Glomerular endothelial cell (primary cell): ENCODE measurements at places on chromosomes 11 and 22. TPM values are rescaled to one million over a fixed set of nuclear protein-coding genes. Genes with fewer than 3 reads are reported as not detected.

DNA sequence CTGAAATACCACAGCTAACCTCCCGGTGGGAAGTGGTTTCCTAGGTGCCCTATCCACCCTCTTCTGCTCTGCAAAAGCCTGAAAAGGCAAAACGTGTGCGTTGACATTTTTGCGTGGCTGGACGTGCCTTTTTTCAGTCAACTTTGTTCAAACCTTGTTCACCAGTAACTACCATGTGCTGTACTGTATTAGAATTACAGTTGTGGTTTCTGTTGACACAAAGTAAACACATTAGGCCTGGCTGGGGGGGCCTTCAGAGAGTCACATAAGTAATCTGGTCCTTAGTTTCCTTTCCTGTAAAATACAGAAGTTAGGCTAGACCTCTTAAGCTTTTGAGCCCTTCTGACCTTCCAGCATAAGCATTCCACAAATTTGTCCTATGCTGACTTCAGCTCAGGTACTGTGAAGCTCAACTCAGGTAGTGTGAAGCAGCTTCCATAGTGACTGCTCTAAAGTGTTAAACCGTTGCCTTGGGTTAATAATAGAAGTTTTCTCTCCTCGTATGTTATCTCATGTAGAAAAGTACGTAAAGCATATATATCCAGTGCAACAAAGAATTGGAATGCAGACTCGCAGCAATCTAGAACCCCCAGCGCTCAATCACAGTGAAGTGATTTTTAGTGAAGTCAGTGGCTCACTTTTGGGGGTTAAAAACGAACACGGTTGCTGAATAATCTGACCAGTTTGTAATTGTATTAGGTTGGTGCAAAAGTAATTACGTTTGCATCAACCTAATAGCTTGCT, 1.8 kb downstream of the EWSR1 start:
- no peak for DNase-seq

DNA sequence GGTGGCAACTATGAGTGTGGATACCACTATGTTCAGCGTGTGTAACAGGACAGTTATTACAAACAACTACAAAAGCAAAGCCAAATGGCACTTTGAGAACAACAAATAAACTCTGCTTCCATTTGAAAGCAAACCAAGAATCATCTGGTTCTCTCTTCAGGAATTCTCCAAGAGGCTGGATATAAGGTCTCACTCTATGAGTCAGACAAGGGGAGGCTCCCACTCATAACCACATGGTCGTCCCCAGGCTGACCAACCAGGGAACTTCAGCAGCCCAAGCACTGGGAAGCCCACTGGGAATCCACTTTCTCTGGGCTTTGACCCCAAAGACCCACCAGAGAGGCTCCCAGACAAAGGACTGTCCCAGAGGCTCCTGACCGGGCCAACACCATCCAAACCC, 35.3 kb downstream of the DGCR2 start:
- no peak for DNase-seq

GRCh38 chr22:45239681-45240051, 1.0 kb downstream of the KIAA0930 start:
- DNase-seq = no peak

GRCh38 chr11:126992804-126993111, 7.8 kb downstream of the KIRREL3 start:
- DNase-seq = no peak

- DNase-seq = no peak
These were observed 5.8 kb downstream of the SELENOO start for GRCh38 chr22:50206599-50206998.

DNA sequence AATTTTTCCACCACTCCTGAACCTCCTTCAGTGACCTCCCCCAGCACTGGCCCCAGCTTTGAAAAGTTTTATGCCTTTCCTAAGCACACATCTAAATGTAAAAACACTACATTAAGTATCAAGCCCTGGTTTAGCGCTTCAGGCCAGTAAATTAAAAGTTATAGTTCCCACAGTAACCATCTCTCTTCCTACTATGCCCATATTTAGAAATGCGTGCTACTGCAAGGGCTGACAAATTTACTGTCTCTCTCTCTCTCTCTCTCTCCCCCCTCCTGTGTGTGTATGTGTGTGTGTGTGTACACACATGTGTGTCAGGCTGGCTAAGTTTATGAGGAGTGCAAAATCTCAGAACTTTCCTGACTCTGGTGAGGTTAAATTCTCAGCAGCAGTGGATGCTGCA, 231.4 kb downstream of the LARGE1 start:
- DNase-seq = no peak

Gene ACTN3
- not detected in 2 replicates for total RNA-seq

GRCh38 chr22:32417906-32418305, 5.9 kb upstream of the RTCB start:
- no peak for DNase-seq

Gene PLAAT4
- 8.8 and 31.9 TPM in 2 replicates for total RNA-seq

DNA sequence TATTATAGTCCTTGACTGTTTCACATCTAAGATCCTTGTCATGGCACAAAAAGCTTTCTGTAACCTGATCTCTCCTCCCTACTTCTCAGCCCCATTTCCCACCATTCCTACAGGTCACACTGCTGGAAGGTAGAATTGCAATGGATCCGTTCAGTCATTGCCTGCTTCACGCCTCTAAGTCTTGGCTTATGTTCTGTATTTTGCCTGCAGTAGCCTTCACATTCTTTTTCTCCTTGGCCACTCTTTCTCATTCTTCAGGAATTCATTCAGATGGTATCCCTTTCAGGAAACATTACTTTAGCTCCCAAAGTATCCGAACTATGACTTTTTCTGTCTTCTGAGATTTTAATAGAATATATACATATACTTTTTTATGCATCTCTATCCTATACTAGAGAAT, 731.5 kb downstream of the NTM start:
- no peak for DNase-seq

- DNase-seq = no peak
These were observed 2.2 kb downstream of the SLC39A13 start for GRCh38 chr11:47410370-47411264.

Gene ARHGAP8
- 0.76 and 0.92 TPM in 2 replicates for total RNA-seq

Gene VWCE
- 9.0 and 18.6 TPM in 2 replicates for total RNA-seq

Gene NLRP10
- total RNA-seq = 1.7 TPM in 1 of 2 replicates, not detected in the other

- no peak for DNase-seq
These were observed 998 bp downstream of the BAIAP2L2 start for GRCh38 chr22:38109371-38110001.

GRCh38 chr11:129146191-129146590, 45.9 kb downstream of the ARHGAP32 start:
- DNase-seq = no peak

DNA sequence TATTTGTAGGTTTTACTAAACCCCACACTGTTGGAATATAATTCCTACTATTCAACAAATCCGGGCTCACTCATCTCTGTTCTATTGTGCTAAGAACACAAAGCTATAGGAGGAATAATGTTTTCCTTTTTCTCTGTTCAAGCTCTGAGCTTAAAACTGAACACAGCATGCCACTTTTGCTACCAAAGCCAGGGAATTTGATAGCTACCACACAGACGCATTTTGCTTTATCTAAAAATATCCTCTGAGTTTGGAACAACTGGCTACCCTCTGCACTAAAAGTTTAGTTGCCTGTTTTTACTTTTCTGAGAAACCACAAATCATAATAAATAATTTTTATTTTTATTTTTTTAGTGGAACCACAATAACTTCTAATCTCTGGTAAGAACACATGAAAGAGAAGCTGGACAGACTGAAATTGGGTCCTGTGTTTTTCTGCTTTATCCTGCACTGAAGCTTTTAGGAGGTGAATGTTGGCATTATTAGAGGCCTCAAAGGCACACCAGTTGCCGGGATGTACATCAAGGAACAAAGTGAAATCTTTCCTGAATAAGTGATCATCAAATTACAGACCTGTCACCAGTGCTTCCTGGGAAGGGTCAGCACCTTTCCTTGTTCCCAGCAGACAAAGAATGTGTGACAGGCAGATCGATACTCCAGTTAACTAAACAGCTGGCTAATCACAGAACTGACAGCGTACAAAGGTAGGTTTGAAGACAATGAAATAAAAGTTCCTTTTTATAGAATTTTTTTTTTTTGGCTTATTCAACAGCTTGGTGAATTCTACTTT, 523.2 kb upstream of the TENM4 start:
- no peak for DNase-seq

Gene KLHDC7B
- not detected in 2 replicates for total RNA-seq

DNA sequence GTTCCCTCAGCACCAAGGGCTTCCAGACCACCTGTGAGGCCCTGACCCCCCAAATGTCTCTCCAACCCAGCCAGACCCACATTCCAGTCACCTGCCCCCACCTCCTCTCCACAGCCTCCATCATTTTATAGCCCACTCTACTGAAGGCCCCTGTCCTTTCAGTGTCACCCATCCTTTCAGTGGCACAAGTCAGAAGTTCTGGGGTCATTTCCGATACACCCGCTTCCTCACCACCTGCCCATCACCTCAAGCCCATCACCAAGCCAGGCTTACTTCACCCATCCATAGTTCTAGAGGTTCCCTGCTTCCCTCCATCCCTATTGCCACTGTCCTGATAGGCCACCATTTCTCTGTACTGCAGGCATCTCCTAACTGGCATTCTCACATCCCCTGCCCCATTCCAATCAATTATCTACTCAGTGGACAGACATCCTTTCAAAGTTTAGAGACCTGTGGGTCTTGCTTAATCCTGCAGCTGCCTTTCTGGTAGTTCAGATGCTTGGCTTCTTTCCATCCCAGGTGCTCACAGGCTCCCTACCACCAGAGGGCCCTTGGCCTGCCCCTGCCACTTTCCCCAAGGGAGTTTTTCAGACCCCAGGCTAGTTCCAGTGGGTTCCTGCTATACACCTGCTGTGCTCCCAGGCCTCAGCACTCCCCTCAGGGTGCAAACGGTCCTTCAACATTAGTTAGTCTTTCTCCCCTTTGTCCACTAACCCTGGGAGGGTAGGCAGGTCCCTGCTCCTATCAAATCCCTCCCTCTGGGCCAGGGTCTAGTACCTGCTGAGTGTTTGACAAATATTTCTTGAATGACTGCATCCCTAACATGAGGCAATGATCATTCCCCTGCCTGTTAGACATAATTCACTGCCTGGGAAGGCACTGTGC, 7.6 kb downstream of the KCNQ1OT1 start:
- no peak for DNase-seq

GRCh38 chr11:34620820-34621792, at the start of gene EHF:
Gene EHF, plus strand, starts transcription at chr11:34621093. Its CDS starts 21,538 bp downstream, at chr11:34642631.
- DNase-seq = no peak

- DNase-seq = no peak
These were observed 31.8 kb downstream of the EIF3M start for GRCh38 chr11:32615422-32615821.

Gene C22orf42
- total RNA-seq = not detected in 2 replicates

Gene MS4A3
- not detected in 2 replicates for total RNA-seq

DNA sequence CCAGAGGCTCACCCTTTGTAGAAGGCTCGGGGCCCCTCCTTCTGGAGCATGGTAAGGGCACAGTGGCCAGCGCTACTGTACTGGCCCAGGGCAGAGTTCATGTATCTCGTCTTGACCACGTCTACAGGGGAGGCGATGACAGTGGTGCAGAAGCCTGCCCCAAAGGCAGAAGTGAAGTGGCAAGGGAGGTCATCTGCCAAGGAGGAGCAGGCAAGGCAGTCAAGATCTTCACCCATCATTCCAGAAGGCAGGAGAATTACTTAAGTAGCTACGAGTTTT, 7.2 kb downstream of the UCP2 start:
- DNase-seq = no peak

- no peak for DNase-seq
These were observed 32.3 kb upstream of the FCHSD2 start for GRCh38 chr11:73174495-73174791.

Gene PLEKHA7
- 0.18 and 0.39 TPM in 2 replicates for total RNA-seq

DNA sequence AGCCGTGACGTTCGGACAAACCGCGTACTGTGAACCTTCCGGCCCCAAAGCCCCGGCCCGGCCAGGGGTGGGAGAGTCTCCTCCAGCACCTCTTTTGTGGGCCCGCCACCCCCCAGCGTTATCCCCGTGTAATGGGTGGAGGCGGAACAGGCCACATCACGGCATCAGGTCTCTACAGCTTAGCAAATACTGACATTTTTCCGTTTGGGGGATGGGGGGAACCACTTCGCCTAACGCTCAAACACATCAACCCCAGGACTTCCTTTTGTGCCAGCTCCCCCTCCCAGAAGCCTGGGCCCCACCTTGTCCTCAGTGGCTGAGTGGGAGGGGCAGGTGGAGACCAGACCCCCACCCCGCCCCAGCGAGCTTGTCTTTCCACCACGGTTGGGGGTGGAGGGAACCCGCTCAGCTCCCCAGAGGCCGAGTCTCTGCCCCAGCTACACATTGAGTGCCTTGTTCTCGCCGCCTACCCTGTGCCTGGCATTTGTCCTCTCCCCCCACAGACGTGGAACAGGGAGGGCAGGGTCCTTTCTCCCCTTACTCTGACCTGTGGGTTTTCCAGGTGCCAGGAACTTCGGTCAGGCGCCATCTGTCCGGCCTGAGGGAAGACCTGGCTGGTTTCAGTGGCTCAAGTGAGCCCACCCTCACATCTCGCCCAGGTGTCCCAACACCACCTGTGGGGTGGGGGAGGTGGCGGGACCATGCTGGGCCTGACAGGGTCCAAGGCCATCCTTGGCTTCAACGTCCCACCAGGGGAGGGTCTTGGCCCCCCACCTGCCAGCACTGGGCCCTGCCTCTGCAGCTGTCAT, 29.6 kb downstream of the SBF1 start:
- DNase-seq = no peak

DNA sequence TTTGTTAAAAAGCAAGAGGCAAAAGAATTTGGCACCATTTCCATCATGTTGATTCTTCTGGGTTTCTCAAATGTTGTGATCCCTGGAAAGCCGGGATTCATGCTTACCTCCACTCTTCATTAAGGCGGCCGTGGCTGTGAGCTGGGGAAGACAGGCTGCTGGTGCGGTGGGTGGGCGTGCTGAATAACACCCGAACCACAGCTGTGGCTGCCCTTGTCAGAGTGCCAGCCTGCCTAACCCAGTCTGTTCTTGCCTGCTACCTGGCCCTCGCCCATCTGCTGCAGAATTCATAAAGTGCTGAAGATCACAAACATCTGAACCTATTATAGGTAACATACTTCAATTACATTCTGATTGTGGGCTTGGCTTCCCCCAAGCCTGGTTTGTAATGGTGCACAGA, 95.8 kb upstream of the RCN1 start:
- no peak for DNase-seq

DNA sequence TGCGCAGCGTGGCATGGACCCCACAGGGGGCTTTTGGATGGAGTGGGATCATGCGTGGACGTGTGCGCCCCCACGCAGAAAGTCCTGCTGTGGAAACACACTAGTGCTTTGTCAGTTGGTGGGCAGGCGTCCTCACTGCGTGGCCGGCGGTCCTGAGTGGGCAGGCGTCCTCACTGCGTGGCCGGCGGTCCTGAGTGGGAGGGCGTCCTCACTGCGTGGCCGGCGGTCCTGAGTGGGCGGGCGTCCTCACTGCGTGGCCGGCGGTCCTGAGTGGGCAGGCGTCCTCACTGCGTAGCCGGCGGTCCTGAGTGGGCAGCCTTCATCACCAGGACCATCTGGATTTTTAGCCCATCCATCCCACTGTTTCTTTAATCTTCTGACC, 205.9 kb downstream of the TBC1D22A start:
- DNase-seq = no peak

- DNase-seq = no peak
These were observed 35.9 kb downstream of the ZNF215 start for GRCh38 chr11:6962141-6962540.

GRCh38 chr11:9170450-9170849, 79.1 kb upstream of the SCUBE2 start:
- DNase-seq = no peak

Gene ATF4
- 169 and 207 TPM in 2 replicates for total RNA-seq

- DNase-seq = no peak
These were observed 86.9 kb downstream of the STIM1 start for GRCh38 chr11:3942160-3942955.

- DNase-seq = no peak
These were observed 334.5 kb downstream of the C11orf87 start for GRCh38 chr11:109756521-109756920.

GRCh38 chr11:128777369-128778011, 83.6 kb downstream of the FLI1 start:
- no peak for DNase-seq
